ENCODE measurements at places on chromosomes 6 and 20.

DNA sequence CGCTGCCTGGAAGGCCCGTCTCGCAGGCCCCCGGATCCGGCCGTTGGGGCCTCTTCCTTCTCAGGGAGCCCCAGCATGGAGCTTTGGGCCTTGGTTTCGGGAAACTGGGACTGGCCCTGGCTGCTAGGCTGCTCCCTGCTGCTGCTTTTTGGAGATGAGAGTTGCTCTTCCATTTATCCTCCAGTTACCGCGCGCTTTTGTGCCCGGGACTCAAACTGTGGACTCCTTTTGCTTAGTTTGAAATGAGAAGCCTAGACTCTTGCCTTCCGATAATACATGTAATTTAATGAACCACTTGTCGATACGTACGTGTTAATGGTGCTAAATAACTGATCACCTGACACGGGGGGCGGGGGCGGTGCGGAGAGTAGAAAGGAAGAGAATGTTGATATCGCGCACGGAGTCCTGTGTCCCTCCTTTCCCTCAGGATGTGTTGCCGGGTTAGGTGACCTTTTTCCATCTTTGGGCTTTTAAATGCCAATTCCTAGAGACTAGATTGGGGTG is 968 bp downstream of the PHF3 start:
- peak; percentile 39 for DNase-seq

- DNase-seq = no peak
Measured at GRCh38 chr6:157101166-157101565, 222.2 kb downstream of the TMEM242 start.

DNA sequence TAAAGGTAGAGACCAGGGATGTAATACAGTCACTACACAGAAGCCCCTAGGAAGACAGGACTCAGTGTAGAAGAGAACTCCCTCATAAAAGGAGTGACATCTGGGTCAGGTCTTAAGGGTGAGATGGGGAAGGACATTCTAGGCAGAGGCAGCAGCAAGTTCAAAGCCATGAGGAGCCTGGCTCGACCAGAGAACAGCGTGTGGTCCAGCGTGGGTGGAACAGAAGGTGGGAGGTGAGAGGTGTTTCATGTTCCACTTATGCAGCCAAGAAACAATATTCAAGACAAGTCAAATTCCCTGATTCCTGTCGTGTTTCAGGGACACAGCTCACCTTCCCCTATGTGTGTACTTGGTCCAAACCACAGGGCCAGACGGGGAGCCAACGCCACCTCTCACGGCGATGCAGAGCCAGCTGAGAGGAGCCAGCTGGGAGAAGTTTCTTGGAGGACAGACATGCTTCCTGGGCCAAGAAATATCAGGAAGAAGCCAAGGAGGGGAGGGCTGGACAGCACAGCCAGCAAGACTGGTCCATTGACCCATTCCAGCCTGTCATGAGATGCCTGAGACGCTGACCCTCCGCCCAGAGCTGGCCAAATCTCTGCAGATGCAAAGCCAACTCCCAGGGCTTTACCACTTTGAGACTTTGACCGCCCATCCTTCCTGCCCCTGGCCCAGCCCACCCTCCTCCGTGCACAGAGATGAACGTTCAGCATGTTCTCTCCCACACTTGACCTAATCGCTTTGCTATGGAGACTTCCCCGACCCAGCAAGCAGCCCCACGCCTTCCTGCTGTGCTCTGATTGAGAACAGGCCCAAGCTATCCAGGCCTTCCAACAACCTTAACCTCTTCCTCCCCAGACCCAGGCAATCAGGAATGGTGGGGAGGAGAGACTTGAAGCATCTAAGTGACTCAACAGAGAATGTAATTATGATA is 113.8 kb downstream of the PRND start:
- DNase-seq = no peak

- no peak for DNase-seq
Measured at GRCh38 chr6:156954816-156955215, 177.6 kb downstream of the ARID1B start.

- peak; percentile 76 for DNase-seq
Measured at GRCh38 chr6:149840345-149841075, 23.6 kb downstream of the LRP11 start.
